Activated T-cell treated with anti-CD3 and anti-CD28 coated beads, Interleukin-2, amount 50 U/mL, for 24 hours (primary cell): ENCODE measurements at places on chromosomes 3 and 15.

- H3K4me1 ChIP-seq, result peaks cover 3% of the 10 kb centered on the region
- H3K27ac ChIP-seq, result no peak overlapping the region
- no peak overlapping the region for H3K4me3 ChIP-seq
- peaks cover 4% of the 10 kb centered on the region for H3K27me3 ChIP-seq
- no peaks in the 10 kb centered on the region for H3K36me3 ChIP-seq
Measured at GRCh38 chr3:34305266-34305665, 506.8 kb downstream of the PDCD6IP start.

- H3K36me3 ChIP-seq, result no peaks in the 10 kb centered on the region
- H3K27me3 ChIP-seq, result peaks cover 68% of the 10 kb centered on the region
- H3K4me1 ChIP-seq, result peaks cover 21% of the 10 kb centered on the region
- no peak overlapping the region for H3K27ac ChIP-seq
Measured at GRCh38 chr3:194129581-194130133, 6.3 kb upstream of the HES1 start.

DNA sequence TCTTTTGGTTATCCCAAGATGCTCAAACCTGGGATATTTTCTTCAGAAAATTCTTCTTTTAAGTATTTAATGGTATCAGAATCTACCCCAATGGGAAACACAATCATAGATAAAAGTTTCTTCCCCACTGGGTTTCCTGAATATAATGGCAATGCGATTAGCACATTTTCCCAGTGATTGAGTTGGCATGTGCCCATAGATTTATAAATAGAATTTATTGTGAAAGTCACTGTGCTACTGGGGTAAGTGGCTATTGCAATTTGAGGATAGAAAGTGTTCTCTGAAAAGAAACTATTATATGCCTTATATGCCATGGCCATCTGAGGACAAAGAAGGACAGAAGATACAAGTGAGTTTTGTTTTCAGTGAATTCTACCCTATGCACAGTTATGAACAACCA lies 99.0 kb upstream of the RBMS3 start:
- H3K27me3 ChIP-seq, result no peaks in the 10 kb centered on the region
- DNase-seq, result no peak
- H3K4me3 ChIP-seq, result no peak overlapping the region
- no peaks in the 10 kb centered on the region for H3K36me3 ChIP-seq

GRCh38 chr3:160963949-160964348 lies 141.2 kb downstream of the B3GALNT1 start:
- no peak for DNase-seq
- H3K27me3 ChIP-seq, result no peaks in the 10 kb centered on the region
- no peak overlapping the region for H3K27ac ChIP-seq
- no peaks in the 10 kb centered on the region for H3K36me3 ChIP-seq
- no peaks in the 10 kb centered on the region for H3K4me1 ChIP-seq
- H3K4me3 ChIP-seq, result no peak overlapping the region

- no peak overlapping the region for H3K27ac ChIP-seq
- peaks cover 15% of the 10 kb centered on the region for H3K4me1 ChIP-seq
- no peaks in the 10 kb centered on the region for H3K36me3 ChIP-seq
- no peaks in the 10 kb centered on the region for H3K27me3 ChIP-seq
Measured at GRCh38 chr15:32952901-32953532, 235.2 kb downstream of the GREM1 start.

DNA sequence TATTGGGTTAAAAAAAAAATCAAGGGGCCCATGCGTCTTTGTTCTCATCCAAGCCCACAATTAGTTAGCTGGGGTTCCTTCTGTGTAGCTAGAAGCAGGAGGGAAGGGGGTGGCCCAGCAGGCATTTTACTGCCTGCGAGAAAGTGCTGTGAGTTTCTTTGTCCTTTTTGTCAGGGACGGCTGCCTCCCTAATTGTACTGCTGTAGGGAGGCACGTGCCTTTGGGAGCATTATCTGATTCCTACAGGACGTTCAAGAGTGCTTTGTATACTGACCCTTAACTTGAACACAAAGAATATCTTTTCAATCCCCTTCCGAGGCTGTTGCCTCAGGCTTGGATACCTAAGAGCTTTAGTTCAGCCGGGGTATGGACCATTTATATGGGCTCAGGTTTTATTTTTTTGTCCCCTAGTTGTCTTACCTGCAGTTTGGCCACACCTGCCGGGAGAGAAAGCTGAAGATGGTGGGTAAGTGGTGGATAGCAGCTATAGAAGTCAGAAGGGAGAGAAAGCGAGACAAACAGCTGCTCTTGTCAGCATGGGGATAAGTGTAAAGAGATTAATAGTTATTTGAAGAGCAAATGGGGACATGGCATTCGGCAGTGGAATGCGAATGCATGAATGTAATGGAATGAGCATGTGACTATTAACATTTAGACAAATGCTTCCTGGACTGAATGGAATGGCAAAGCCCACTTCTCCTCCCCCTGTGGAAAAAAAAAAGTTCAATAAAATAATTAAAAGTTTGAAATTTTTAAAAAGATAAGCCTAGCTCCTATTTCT lies 175.2 kb downstream of the TP63 start:
- H3K4me3 ChIP-seq, result no peak overlapping the region
- no peaks in the 10 kb centered on the region for H3K36me3 ChIP-seq

- no peak overlapping the region for H3K4me3 ChIP-seq
- H3K27ac ChIP-seq, result no peak overlapping the region
- no peaks in the 10 kb centered on the region for H3K36me3 ChIP-seq
- DNase-seq, result no peak
- H3K27me3 ChIP-seq, result peaks cover 11% of the 10 kb centered on the region
Measured at GRCh38 chr15:41603411-41603935, 44.5 kb downstream of the TYRO3 start.

GRCh38 chr15:78032671-78033070 lies 44.8 kb downstream of the TBC1D2B start:
- H3K27ac ChIP-seq, result peak overlapping the region; percentile 36
- DNase-seq, result no peak
- no peak overlapping the region for H3K4me3 ChIP-seq
- peaks cover 45% of the 10 kb centered on the region for H3K36me3 ChIP-seq
- H3K27me3 ChIP-seq, result no peaks in the 10 kb centered on the region

DNA sequence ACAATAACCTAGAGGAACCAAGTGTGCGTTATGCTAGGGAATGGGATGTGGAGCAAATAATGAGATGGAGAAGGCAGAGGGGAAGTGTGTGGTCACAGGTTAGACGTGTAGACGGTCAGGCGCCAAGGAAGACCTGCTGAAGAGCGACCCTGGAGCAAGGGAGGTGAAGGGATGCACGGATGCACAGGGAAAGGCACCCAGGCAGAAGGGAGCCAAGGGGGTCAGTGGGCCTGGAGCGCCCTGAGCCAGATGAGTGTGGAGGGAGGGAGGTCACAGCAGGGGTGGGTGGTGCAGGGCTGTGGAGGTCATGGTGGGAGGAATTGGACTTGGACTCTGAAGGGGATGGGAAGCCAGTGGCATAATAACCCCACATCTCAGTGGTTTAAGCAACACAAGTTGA lies 70.2 kb downstream of the SLC6A1 start:
- no peak overlapping the region for H3K4me3 ChIP-seq
- DNase-seq, result no peak
- no peak overlapping the region for H3K27ac ChIP-seq
- H3K4me1 ChIP-seq, result no peaks in the 10 kb centered on the region
- no peaks in the 10 kb centered on the region for H3K36me3 ChIP-seq
- peaks cover 23% of the 10 kb centered on the region for H3K27me3 ChIP-seq

DNA sequence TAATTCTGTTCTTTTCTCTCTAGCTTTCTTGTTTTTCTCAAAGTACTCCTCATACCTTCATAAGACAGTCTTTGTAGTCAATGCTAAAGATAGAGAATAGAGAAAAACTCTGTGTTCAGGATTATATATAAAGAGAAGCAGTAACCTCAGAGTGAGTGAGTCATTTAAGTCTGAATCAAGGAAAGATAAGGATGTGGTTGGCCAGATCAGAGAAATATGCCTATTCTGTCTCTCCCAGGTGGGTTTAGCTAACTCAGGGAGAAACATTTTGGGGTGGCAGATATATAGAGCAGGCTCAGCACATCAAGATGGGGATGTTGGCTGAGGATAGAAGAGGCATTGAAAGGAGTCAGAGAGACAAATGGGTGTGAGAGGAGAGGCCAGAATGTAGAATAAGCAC lies 31.4 kb downstream of the GTF2E1 start:
- peaks cover 39% of the 10 kb centered on the region for H3K36me3 ChIP-seq
- no peaks in the 10 kb centered on the region for H3K27me3 ChIP-seq
- H3K4me3 ChIP-seq, result no peak overlapping the region
- H3K27ac ChIP-seq, result no peak overlapping the region

DNA sequence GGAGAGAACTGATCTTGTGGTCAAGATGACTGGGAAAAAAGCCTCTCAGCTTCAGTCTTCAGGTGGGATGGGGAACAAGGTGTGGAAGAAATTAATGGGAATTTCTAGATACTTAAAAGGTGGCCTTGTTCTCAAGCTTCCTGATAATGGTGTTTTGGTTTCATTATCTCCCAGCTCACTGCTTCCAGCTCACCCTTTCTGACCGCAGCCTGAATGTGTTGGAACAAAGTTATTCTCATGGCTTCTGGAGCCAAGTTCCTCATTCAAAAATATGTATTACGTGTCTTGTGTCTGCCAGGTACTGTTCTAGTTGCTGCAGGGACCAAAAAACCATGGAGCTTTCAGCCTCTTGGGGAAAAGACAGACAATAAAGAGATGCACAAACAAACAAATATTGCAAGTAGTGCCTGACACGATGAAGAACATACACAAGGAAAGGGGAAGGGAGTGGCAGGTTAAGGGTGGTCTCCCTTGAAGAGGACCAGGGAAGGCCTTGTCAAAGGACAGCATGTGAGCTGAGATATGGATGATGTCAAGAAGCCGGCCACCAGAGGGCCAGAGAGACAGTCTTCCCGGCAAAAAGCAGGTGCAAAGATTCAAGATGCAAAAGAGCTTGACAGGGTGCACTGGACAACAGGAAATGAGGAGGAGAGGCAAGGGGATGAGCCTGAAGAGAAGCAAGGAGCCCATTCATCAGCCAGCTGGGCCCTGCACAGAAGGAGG lies 35.5 kb downstream of the ARRDC4 start:
- no peaks in the 10 kb centered on the region for H3K27me3 ChIP-seq
- H3K36me3 ChIP-seq, result no peaks in the 10 kb centered on the region
- no peak overlapping the region for H3K4me3 ChIP-seq
- H3K4me1 ChIP-seq, result peaks cover 17% of the 10 kb centered on the region

DNA sequence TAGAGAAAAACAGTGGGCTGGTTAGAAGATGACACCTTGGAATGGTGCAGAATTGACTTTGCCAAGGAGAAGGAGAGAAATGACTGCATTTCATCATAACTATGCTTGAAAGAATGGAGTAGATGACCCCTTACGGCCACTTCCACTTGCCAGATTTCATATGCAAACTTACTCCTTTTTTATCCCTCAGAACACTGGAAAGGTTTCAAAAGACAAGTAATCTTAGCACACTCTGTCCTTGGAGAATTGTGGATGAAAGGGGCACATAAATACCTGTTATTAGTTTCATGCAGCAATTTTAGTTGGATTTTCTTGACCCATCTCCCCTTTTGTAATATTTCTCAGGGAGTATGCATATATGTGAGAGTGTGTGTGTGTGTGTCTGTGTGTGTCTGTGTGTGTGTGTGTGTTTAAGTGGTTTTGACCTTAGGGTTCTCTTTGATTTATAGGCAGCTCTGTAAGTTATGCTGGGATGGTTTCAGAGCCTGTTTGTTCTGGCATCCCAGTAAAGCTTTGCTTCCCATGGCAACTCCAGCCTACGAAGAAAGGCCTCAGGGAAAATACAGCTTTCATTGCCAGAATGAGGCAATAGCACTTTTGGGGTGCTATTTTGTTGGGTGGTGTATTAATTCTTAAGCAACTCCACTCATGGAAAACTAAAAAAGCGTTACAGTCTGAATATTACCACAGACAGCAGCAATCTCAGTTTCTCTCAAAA lies 122.2 kb upstream of the TP63 start:
- H3K36me3 ChIP-seq, result no peaks in the 10 kb centered on the region
- DNase-seq, result no peak
- no peak overlapping the region for H3K27ac ChIP-seq
- peaks cover 6% of the 10 kb centered on the region for H3K27me3 ChIP-seq
- peaks cover under 1% of the 10 kb centered on the region for H3K4me1 ChIP-seq

DNA sequence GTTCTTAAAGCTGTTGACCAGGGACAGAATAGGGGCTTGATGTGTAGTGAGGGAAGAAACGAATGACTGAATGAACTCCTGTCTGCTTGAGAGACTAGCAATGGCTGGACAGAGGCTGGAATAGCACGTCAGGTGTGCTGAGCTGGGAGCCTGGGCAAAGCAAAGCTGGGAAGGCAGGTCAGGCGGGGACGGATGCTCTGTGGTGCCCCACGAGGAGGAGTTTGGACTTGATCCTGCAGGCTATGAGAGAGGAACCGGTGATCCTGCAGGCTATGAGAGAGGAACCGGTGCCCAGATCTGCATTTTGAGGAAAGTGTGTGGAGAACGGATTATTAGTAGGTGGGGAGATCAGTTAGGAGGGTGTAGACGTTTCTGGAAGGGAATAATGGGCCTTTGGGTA lies 31.3 kb upstream of the PSTPIP1 start:
- no peaks in the 10 kb centered on the region for H3K4me1 ChIP-seq
- H3K36me3 ChIP-seq, result no peaks in the 10 kb centered on the region
- peaks cover 15% of the 10 kb centered on the region for H3K27me3 ChIP-seq

DNA sequence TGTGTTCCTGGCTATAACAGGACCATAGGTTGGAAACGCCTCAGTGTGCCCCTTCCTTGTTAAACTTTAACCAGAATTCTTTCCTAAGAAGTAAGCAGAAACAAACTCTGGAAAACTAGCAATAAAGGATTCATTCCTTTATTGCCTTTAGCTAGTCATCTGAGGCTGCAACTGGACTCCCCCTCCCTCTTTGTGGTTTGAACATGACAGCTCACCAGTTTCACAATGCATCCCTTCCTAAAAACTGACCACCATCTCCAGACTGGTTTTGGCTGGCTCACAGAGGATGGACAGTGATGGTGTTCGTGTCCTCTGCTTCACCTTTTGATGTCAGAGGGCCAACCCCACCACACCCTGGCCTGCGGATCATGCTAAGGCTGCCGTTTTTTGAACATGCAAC lies 27.9 kb upstream of the TGFBR2 start:
- H3K36me3 ChIP-seq, result no peaks in the 10 kb centered on the region
- H3K27me3 ChIP-seq, result no peaks in the 10 kb centered on the region
- DNase-seq, result no peak
- no peak overlapping the region for H3K4me3 ChIP-seq
- H3K27ac ChIP-seq, result no peak overlapping the region
- H3K4me1 ChIP-seq, result peaks cover 17% of the 10 kb centered on the region

DNA sequence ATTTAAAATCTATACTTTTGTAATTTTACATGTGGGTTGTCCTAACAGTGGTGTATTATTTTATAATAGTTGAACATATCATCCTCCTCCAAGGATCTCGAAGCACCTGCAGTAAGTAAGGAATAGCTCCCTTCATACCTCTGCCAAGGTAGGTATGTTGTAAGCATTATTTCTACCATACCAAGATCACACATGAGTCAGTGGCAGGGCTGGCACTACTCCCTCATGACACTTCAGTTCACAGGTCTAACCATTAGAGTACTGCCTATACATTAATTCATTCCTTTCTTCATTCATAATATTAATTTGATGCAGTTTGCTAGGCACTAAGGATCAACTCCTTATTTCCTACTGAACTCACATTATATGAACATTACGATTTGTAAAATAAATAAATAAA lies 11.9 kb upstream of the LEKR1 start:
- H3K36me3 ChIP-seq, result peaks cover 36% of the 10 kb centered on the region
- peaks cover 56% of the 10 kb centered on the region for H3K4me1 ChIP-seq
- H3K27ac ChIP-seq, result no peak overlapping the region
- DNase-seq, result no peak
- H3K4me3 ChIP-seq, result no peak overlapping the region
- no peaks in the 10 kb centered on the region for H3K27me3 ChIP-seq
